A549 treated with CpdA at 1 μM for 4 hours (cell line): ENCODE measurements at places on chromosomes 6 and 20. TPM values are rescaled to one million over a fixed set of nuclear protein-coding genes. Genes with fewer than 3 reads are reported as not detected.

PTPRT gene
- not detected in 5 replicates for total RNA-seq

MUCL3 gene
- total RNA-seq, result 0.01 to 0.04 TPM (median 0.02 TPM) in 3 of 5 replicates, not detected in the others

PLG gene
- total RNA-seq, result not detected in 5 replicates

SLC52A3 gene
- 0.43 to 0.92 TPM (median 0.61 TPM) in 5 replicates for total RNA-seq

EPB41L1 gene
- 52.6 to 63.3 TPM (median 62.2 TPM) in 5 replicates for total RNA-seq

CLPSL1 gene
- total RNA-seq, result not detected in 5 replicates

SCRT2 gene
- not detected in 5 replicates for total RNA-seq

BPIFB1 gene
- total RNA-seq, result 0.07 to 0.15 TPM (median 0.14 TPM) in 3 of 5 replicates, not detected in the others

PNPLA1 gene
- total RNA-seq, result 0.05 TPM in 1 of 5 replicates, not detected in the others

CST5 gene
- total RNA-seq, result not detected in 5 replicates

TRIM31 gene
- 1.2 to 2.1 TPM (median 2.1 TPM) in 5 replicates for total RNA-seq

ZNF335 gene
- 8.4 to 11.0 TPM (median 10.5 TPM) in 5 replicates for total RNA-seq

TBXT gene
- total RNA-seq, result not detected in 5 replicates

SUMO4 gene
- total RNA-seq, result 0.08 TPM in 1 of 5 replicates, not detected in the others

SLC16A10 gene
- total RNA-seq, result 0.18 to 0.52 TPM (median 0.33 TPM) in 5 replicates

PAX1 gene
- 0.09 TPM in 1 of 5 replicates, not detected in the others for total RNA-seq

CLIC1 gene
- total RNA-seq, result 495 to 530 TPM (median 516 TPM) in 5 replicates

RNF5 gene
- total RNA-seq, result 33.1 to 47.7 TPM (median 45.2 TPM) in 5 replicates

SYCP2L gene
- total RNA-seq, result 2.8 to 3.6 TPM (median 3.1 TPM) in 5 replicates

LY6G5B gene
- 3.6 to 6.3 TPM (median 5.0 TPM) in 5 replicates for total RNA-seq

ATP6V1G2 gene
- 0.57 to 0.77 TPM (median 0.63 TPM) in 5 replicates for total RNA-seq

PPIL6 gene
- total RNA-seq, result 1.8 to 2.7 TPM (median 2.3 TPM) in 5 replicates

CYP21A2 gene
- total RNA-seq, result not detected in 5 replicates

FLOT1 gene
- total RNA-seq, result 77.3 to 97.3 TPM (median 91.8 TPM) in 5 replicates
